Activated CD4-positive, alpha-beta T cell treated with anti-CD3 and anti-CD28 coated beads, Interleukin-2, amount 10 ng/mL, durations not matched to agents 24 days and 14 days (primary cell): ENCODE measurements at places on chromosomes 2 and 18. TPM values are rescaled to one million over a fixed set of nuclear protein-coding genes. Genes with fewer than 3 reads are reported as not detected.

GRCh38 chr2:28507796-28508764 lies 12.2 kb downstream of the PLB1 start:
- DNase-seq = peak; percentile 77

Gene GRHL1
- total RNA-seq = 1.2 and 2.1 TPM in 2 replicates

- no peak for DNase-seq
These were observed 128.3 kb downstream of the KCNJ3 start for GRCh38 chr2:154826827-154827226.

Gene PDCD1
- 79.6 and 83.3 TPM in 2 replicates for total RNA-seq
